A549 treated with CORT108297 at 1 μM for 4 hours (cell line): ENCODE measurements at places on chromosomes 2 and 18. TPM values are rescaled to one million over a fixed set of nuclear protein-coding genes. Genes with fewer than 3 reads are reported as not detected.

The IHH gene
- total RNA-seq, result 0.13 to 0.25 TPM (median 0.21 TPM) in 4 of 5 replicates, not detected in the other

The TXNL4A gene
- 92.6 to 161 TPM (median 142 TPM) in 5 replicates for total RNA-seq

The CDKL4 gene
- 0.15 TPM in 1 of 5 replicates, not detected in the others for total RNA-seq

The ALKAL2 gene
- total RNA-seq, result not detected in 5 replicates

The CRYGD gene
- total RNA-seq, result not detected in 5 replicates
